Astrocyte (in vitro differentiated cells and primary cell): ENCODE measurements at places on chromosomes 4 and X. TPM values are rescaled to one million over a fixed set of nuclear protein-coding genes. Genes with fewer than 3 reads are reported as not detected.

GRCh38 chrX:42131856-42132255, 208.5 kb upstream of the CASK start:
- no peak overlapping the region for H3K4me3 ChIP-seq
- H3K4me1 ChIP-seq = no peaks in the 10 kb centered on the region
- no peaks in the 10 kb centered on the region for H3K27me3 ChIP-seq
- DNase-seq = no peak
- no peak overlapping the region for H3K27ac ChIP-seq

DNA sequence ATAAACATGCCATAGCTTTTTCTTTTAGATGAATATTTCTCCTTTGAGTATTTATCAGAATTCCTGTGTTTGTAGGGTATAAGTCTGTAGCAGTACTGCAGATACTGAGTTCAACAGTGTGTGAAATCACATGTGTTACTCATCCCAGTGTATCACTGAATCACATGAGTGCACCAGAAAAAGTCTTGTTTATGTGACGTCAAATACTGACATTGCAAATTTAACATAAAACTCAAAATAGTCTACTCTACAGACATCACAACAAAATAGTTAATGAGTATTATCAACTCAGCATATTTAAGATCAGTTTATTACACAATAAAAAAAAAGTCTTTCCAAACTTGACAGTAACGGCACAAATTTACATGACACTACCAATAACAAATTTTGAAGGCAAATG, 221.3 kb downstream of the DCTD start:
- H3K27ac ChIP-seq = no peak overlapping the region
- no peaks in the 10 kb centered on the region for H3K27me3 ChIP-seq
- peak; percentile 23 for DNase-seq
- H3K4me3 ChIP-seq = no peak overlapping the region
- peaks cover 5% of the 10 kb centered on the region for H3K36me3 ChIP-seq
- no peaks in the 10 kb centered on the region for H3K4me1 ChIP-seq

DNA sequence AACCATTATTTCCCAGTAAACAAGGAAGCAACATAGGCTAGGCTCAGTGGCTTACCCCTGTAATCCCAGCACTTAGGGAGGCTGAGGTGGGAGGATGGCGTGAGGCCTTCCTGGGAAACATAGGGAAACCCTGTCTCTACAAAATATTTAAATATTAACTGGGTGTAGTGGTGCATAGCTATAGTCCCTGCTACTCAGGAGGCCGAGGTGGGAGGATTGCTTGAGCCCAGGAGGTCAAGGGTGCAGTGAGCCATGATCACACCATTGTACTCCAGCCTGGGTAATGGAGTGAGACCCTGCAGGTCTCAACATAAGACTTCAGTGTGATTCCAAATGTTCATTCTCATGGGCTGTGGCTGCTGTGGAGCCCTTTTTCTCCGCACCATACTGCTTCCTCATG, 34.9 kb downstream of the FHDC1 start:
- H3K27me3 ChIP-seq = no peaks in the 10 kb centered on the region
- H3K4me1 ChIP-seq = peaks cover 42% of the 10 kb centered on the region
- H3K4me3 ChIP-seq = no peak overlapping the region
- H3K27ac ChIP-seq = peak overlapping the region; percentile 64

- H3K36me3 ChIP-seq = no peaks in the 10 kb centered on the region
- H3K4me3 ChIP-seq = no peak overlapping the region
- H3K27me3 ChIP-seq = no peaks in the 10 kb centered on the region
- H3K27ac ChIP-seq = no peak overlapping the region
- H3K4me1 ChIP-seq = no peaks in the 10 kb centered on the region
- no peak for DNase-seq
Observed at GRCh38 chr4:113809311-113809710, 47.8 kb upstream of the CAMK2D start.

The NLGN3 gene
- total RNA-seq = 0.84 and 0.93 TPM in 2 replicates

The NAA11 gene
- not detected in 2 replicates for total RNA-seq

- H3K27ac ChIP-seq = no peak overlapping the region
- H3K4me3 ChIP-seq = no peak overlapping the region
- H3K27me3 ChIP-seq = no peaks in the 10 kb centered on the region
- peaks cover 23% of the 10 kb centered on the region for H3K4me1 ChIP-seq
- no peaks in the 10 kb centered on the region for H3K36me3 ChIP-seq
Observed at GRCh38 chr4:108830509-108831244, 67.8 kb upstream of the ETNPPL start.

GRCh38 chrX:52839137-52839536, 28.1 kb downstream of the XAGE5 start:
- no peaks in the 10 kb centered on the region for H3K27me3 ChIP-seq
- H3K27ac ChIP-seq = no peak overlapping the region
- no peak for DNase-seq
- H3K4me1 ChIP-seq = no peaks in the 10 kb centered on the region

DNA sequence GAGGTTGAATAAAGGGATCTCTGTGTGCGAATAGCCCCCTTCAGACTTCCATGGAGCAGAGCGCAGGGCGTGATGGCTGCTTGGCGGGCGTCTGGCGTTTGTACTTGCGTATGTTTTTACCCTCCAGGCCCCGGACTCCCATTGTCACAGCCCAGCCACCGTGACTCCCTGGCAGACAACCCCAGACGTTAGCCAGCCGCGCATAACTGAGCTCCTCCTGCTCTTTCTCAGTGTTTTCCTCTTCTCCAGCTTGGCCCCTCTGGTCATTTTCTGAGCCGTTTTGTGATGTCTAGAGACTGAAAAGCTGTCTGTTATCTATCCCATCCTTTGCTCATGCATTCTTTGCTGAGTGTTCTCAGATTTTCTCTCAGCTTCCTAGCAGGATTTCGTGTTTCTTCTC, 54.3 kb downstream of the IGFBP7 start:
- H3K27ac ChIP-seq = peak overlapping the region; percentile 28
- H3K36me3 ChIP-seq = peaks cover 18% of the 10 kb centered on the region
- H3K4me3 ChIP-seq = no peak overlapping the region
- no peaks in the 10 kb centered on the region for H3K27me3 ChIP-seq
- DNase-seq = no peak
- peaks cover 21% of the 10 kb centered on the region for H3K4me1 ChIP-seq

The HEPH gene
- 58.8 and 83.9 TPM in 2 replicates for total RNA-seq

GRCh38 chr4:83548151-83548905, 12.4 kb downstream of the GPAT3 start:
- H3K27ac ChIP-seq = peak overlapping the region; percentile 76
- no peaks in the 10 kb centered on the region for H3K27me3 ChIP-seq
- no peaks in the 10 kb centered on the region for H3K36me3 ChIP-seq
- DNase-seq = peak; percentile 94

DNA sequence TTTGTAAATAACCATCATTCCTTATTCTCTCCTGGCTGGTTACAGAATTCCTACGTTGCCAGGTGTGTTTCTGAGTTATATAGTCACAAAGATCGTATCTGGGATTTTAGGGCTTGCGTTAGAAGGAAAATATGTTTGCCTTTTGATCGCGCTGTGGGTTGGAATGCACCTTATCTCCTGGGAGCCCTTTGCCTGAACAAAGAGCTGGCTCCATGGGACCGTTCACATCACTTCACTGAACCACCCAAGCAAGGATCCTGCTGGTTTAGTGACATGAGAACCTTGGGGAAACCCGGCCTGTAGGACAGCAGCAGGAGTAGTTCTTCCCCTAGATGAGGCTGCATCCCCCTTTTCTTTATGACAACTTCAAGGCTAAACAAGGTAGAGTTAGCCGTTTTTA, 51.6 kb downstream of the RS1 start:
- H3K27ac ChIP-seq = no peak overlapping the region
- H3K36me3 ChIP-seq = no peaks in the 10 kb centered on the region
- peaks cover 9% of the 10 kb centered on the region for H3K4me1 ChIP-seq
- H3K4me3 ChIP-seq = no peak overlapping the region
- H3K27me3 ChIP-seq = no peaks in the 10 kb centered on the region

The TSC22D3 gene
- 30.7 and 35.4 TPM in 2 replicates for total RNA-seq

The HSFX4 gene
- total RNA-seq = not detected in 2 replicates

DNA sequence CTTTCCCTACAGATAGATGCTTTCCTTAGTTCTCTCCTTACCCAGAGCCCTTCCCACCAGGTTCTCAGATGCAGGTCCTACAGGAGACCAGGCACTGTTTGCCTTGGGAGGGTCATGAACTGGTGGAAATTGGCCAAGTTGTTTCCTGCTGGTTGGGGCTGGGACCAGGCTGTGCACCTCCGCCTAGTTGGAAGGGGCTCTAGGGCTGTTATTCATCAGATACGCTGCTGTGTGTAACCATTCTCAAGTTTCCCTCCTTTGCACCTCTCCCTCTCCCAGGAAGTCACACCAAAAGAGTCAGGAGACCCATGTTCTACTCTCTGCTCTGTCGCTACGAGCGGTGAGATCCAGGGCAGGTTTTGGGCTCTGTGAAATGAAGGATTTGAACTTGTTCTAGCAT, 11.9 kb upstream of the VSIG1 start:
- no peaks in the 10 kb centered on the region for H3K27me3 ChIP-seq
- no peak overlapping the region for H3K4me3 ChIP-seq
- no peak for DNase-seq
- H3K36me3 ChIP-seq = no peaks in the 10 kb centered on the region
- H3K4me1 ChIP-seq = peaks cover 10% of the 10 kb centered on the region

The TRIM60 gene
- total RNA-seq = not detected in 2 replicates

DNA sequence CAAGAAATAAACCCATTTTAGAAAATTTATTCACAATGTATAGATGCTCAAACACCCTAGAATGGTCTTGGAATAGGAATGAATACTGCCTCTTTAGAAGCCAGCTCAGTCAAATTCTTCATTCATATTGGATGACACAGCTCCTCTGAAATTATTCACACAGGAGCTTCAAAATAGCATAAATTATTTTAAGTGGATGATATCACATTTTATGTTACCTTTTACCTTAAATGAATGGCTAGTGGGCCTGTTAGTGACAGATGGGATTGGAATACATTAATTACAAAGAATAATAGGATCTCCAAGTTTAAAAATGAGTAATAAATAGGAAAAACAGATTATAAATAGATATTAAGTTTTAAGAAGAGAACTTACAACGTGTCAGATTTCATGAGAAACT, 184.4 kb downstream of the GABRB1 start:
- no peaks in the 10 kb centered on the region for H3K36me3 ChIP-seq
- peak overlapping the region; percentile 97 for H3K27ac ChIP-seq
- no peak overlapping the region for H3K4me3 ChIP-seq
- DNase-seq = peak; percentile 70
- H3K27me3 ChIP-seq = no peaks in the 10 kb centered on the region

The TSR2 gene
- total RNA-seq = 25.5 and 28.7 TPM in 2 replicates

DNA sequence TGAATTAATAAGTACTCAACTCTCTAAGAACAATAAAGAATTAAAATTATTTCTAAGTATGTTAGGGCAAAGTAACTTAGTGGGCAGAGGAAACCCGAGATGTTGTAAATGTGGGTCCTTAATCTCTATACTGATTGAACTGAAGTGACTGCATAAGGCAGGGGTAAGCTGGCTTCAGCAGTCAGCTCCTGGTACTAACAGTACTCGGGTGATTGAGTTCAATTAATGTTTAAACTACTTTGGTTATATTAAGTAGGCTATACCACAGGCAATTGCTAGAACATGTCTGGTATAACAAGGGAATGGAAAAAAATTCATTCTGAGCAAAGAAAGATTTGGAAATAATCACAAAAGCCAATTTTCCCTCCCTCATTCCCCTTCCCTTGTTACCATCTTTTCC, 90.7 kb downstream of the LNX1 start:
- no peaks in the 10 kb centered on the region for H3K27me3 ChIP-seq
- no peaks in the 10 kb centered on the region for H3K36me3 ChIP-seq
- H3K4me1 ChIP-seq = no peaks in the 10 kb centered on the region
- no peak overlapping the region for H3K4me3 ChIP-seq

The GPR78 gene
- 0.16 and 0.17 TPM in 2 replicates for total RNA-seq

The SUPT20HL1 gene
- not detected in 2 replicates for total RNA-seq

The CT45A10 gene
- total RNA-seq = not detected in 2 replicates

DNA sequence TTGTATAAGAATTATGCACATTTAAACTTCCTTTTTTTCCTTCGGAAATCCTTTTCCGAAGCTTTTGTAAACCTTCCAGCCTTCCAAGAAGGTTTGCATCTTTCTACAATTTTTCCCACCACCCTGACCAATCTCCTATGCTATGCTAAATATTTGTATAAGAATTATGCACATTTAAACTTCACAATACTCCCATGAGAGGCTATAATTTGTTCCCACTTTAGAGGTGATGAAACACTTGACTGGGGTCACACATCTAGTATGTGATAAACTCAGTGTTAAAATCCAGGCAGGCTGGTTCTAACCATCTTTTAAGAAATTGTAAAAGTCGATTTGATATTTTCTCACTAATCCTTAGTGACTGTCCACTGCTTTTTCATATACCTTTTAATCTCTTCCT, 22.1 kb downstream of the NUDT6 start:
- H3K4me3 ChIP-seq = no peak overlapping the region
- no peak overlapping the region for H3K27ac ChIP-seq
- no peaks in the 10 kb centered on the region for H3K27me3 ChIP-seq
- DNase-seq = no peak
- peaks cover 3% of the 10 kb centered on the region for H3K36me3 ChIP-seq
- H3K4me1 ChIP-seq = peaks cover 34% of the 10 kb centered on the region

The KLB gene
- total RNA-seq = not detected in 2 replicates

The FOXP3 gene
- 0.09 and 0.12 TPM in 2 replicates for total RNA-seq

The TIGD4 gene
- total RNA-seq = 0.23 and 0.31 TPM in 2 replicates

The ATP2B3 gene
- total RNA-seq = 0.46 and 0.52 TPM in 2 replicates

DNA sequence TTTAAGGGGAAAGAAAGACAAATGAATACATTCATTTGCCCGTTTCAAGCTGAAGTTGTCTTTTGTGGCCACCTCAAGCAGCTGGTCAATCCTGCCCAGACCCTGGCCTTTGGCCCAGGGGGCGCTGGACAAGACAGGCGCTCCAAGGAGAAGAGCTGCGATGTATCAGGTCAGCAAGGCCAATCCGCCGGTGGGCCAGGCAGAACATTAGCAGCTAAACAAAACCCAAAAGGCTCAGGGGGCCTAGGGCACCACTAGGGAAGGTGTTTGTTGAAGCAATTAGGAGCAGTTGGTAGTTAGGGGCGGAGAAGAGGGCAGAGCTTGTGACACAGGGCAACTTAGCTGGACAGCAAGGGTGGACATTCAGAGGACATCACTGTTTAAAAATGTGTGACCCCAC, 60.8 kb upstream of the TMEM33 start:
- no peaks in the 10 kb centered on the region for H3K4me1 ChIP-seq
- no peaks in the 10 kb centered on the region for H3K36me3 ChIP-seq
- no peak overlapping the region for H3K4me3 ChIP-seq
- H3K27ac ChIP-seq = no peak overlapping the region

GRCh38 chr4:145639186-145639698, 20.1 kb downstream of the MMAA start:
- H3K4me3 ChIP-seq = no peak overlapping the region
- H3K4me1 ChIP-seq = no peaks in the 10 kb centered on the region
- no peaks in the 10 kb centered on the region for H3K36me3 ChIP-seq
- H3K27me3 ChIP-seq = no peaks in the 10 kb centered on the region

DNA sequence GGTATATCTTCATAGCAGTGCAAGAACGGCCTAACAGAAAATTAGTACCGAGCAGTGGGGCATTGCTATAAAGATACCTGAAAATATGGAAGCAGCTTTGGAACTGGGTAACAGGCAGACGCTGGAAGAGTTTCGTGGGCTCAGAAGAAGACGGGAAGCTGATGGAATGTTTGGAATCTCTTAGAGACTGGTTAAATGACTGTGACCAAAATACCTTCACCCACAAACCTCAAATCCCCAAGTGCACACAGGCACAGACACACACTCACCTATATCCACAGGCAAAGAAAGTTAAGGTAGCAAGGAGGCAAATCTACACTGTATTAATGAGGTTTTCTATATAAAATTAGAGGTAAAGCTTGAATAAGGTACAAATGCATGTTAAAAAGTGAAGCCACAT, 14.6 kb upstream of the SPRY1 start:
- no peak overlapping the region for H3K4me3 ChIP-seq
- peak; percentile 52 for DNase-seq
- H3K27ac ChIP-seq = no peak overlapping the region
- H3K4me1 ChIP-seq = peaks cover 3% of the 10 kb centered on the region
- H3K36me3 ChIP-seq = no peaks in the 10 kb centered on the region
- H3K27me3 ChIP-seq = no peaks in the 10 kb centered on the region
